Left kidney (tissue), 8 donors: ENCODE measurements at places on chromosomes 5 and 9.

- DNase-seq: no peak
Observed at GRCh38 chr5:176888016-176888864, 10.9 kb downstream of the HK3 start.

DNA sequence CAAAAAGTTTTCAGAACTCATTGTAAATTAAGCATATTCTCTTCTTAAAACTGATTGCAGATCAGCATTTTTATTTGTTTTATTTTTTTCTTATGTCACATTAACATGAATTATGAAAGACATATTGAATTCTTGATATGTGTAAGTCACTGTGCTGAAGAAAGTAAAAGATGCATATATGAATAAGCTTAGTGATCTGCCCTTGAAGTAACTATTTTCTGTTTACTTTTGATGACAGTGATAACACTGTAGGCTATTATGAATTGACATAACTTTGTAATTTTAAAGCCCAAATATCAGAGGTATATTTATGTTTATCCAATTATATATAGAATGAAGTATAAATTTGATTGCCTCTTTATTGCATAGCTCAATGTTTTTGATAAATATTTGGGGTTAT is 8.8 kb downstream of the PRR16 start:
- no peak for DNase-seq

DNA sequence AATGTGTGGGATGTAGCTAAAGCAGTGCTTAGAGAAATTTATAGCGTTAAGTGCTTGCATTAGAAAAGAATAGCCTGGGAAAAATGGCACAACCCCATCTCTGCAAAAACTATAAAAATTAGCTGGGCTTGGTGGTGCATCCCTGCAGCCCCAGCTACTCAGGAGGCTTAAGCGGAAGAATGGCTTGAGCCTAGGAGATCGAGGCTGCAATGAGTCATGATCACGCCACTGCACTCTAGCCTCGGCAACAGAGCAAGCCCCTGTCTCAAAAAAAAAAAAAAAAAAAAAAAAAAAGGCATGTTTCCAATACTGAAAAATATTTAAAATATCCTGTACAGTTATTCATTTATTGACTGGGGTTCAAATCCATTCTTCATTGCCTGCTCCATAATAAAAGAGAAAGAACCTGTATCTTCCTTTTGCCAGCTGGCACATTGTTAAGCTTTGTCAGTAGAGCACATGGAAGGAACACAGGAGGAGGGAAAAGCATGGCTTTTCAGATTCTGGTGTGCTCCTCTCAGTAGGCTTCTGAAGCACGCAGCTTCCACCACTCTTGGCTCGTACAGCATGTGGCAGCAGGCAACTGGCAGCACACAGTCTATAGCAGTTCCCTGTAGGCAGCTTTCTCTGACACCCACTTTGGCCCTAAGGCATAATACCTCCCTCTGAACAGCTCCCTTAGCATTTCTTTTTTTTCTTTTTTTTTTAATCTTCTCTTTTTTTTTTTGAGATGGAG is 73.5 kb downstream of the TRIM36 start:
- DNase-seq: no peak

DNA sequence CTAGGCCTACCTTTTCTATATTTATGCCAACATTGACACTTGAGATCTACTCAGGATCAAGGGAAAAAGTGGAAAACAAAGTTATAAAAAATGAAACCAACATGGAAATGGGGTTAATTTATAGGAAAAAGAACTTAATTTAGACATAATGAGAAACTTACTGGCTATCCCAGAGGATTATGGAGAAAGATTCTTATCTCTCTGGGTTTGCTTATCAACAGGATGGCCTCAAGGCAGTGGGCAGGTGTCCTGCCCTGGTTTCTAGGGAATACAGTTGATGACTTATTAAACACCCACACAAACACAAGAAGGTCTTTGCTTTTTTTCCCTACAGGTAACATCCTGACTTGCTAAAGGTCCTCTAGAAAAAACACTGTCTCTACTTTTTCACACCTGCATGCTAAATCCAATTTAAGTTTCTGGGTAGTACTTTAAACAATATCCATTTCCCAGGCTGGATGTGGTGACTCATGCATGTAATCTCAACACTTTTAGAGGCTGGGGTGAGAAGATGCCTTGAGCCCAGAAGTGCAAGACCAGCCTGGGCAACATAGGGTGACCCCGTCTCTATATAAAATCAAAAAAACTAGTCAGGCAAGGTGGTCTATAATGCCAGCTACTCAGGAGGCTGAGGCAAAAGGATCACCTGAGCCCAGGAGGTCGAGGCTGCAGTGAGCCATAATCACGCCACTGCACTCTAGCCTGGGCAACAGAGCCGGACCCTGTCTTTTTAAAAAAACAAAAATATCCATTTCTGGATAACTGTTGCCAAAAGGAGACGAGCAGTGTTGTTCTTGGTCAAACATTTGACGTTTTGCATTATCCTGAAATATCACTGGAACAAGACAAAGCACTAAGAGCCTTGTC is 6.6 kb upstream of the ZNF608 start:
- DNase-seq: no peak

- DNase-seq: peak; percentile 73
Observed at GRCh38 chr5:161546470-161547301, at the start of gene GABRB2. Gene GABRB2 (minus strand): TSS chr5:161546725. CDS start chr5:161546643, 82 bp downstream.

- DNase-seq: no peak
Observed at GRCh38 chr5:77232574-77233358, 22.3 kb downstream of the PDE8B start.

DNA sequence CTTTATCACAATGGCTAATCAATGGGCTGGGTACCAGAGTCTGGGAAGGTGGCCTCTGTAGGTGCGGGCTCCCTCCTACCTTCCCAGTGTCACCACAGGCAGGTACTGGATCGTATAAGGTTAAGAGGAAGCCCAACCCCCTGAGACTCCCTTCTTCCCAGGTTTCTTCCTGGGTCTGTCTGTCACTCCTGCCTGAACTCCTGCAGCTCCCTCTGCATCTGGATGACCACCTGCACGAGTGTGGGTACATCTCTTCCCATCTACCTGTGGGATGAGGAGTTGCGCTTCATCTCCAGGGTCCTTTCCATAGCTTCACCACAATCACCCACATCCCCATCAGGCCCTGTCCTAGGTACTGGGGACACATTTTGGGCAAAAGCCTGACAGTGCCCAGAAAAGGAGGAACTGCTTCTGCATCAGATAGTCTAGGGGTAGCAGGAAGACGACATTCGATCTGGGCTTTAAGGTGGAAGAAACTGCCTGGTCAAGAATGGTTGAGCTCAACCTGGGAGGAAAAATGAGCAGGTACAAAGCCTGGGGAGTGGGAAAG is 112.2 kb upstream of the ALDH1B1 start:
- DNase-seq: no peak

- no peak for DNase-seq
Observed at GRCh38 chr5:95241-95980, 3.4 kb downstream of the PLEKHG4B start.

DNA sequence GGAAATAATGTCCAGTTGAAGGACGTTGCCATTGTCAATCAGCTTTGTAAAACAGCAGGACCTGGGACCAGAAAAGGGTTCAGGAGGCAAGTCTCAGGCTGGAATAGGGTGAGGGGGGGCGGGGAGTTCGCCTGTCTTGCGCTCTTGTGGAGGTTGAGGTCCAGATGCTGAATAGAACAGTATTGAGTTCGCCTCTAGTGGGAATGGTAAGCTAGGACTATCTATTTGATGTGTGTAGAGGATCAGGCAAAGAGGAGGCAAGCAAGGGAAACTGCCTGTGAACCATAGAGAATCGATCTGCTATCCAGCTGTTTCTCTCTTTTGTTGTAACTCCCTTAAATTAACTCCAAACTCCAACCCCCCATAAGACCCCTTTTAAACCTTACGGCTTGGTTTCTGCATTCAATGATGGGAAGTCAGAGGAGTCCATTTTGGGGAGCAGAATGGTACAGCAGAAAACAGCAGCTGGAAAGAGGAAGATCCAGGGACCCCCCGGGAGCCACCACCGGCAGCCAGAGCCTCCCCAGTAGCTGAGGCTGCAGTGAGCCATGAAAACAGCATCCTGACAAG is 133.7 kb downstream of the SLC28A3 start:
- DNase-seq: no peak

GRCh38 chr9:112382501-112383364 is 2.8 kb downstream of the HSDL2 start:
- DNase-seq: no peak

- DNase-seq: no peak
Observed at GRCh38 chr5:157563373-157563928, 12.1 kb downstream of the ADAM19 start.

GRCh38 chr5:37637165-37637845 is 202.5 kb downstream of the GDNF start:
- no peak for DNase-seq

GRCh38 chr5:65535529-65535987 is 27.4 kb downstream of the CENPK start:
- no peak for DNase-seq

GRCh38 chr5:39580702-39581453 is 156.1 kb upstream of the DAB2 start:
- DNase-seq: no peak

GRCh38 chr5:101605700-101606099 is 690.4 kb downstream of the SLCO4C1 start:
- DNase-seq: no peak

DNA sequence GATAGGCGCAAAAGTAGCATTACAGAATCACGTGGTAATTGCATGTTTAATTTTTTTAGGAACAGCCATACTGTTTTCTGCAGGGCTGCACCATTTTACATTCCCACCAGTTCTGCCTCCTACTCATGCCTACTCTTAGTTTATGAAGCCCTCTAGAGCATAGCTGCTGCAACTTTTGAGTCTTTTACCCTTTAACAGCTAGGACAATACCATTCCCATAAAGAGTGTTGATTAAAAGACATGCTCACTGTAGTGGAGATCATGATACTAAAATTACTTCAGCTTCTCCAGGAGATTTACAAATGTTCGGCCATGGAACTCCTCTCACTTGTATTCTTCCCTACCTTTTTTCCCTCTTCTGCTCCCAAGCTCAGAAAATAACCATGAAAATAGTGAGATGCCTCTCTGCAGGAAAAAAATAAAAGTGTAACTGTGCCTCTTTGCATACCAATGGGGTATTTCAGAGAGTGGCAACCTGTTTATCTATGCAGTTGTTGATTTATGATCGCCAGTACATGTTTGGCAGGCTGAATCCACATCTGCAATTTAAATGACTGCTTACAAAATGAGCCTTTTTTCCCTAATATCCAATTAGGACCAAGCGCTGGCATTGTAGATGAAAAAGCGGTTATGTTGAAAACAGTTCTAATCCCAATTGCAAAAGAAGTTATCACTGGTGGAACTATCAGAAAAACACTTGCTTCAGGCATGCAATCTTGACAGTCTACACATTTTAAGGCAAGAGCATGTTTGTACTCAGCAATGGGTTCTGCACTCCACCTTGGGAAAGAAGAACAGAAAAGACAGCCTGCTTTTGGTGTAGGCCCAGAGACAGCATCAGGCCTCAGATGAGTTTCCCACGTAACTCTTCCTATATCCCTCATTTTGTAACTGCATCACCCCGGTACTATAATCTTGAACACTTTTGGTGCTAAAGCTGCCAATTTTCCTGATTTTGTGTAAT is 131.1 kb downstream of the ADAMTSL1 start:
- DNase-seq: no peak

GRCh38 chr5:42718591-42718990 is 38.0 kb upstream of the CCDC152 start:
- no peak for DNase-seq

GRCh38 chr5:73497497-73498056 is 665 bp upstream of the BTF3 start:
- peak; percentile 31 for DNase-seq

- no peak for DNase-seq
Observed at GRCh38 chr9:15246243-15246642, 60.8 kb downstream of the TTC39B start.

DNA sequence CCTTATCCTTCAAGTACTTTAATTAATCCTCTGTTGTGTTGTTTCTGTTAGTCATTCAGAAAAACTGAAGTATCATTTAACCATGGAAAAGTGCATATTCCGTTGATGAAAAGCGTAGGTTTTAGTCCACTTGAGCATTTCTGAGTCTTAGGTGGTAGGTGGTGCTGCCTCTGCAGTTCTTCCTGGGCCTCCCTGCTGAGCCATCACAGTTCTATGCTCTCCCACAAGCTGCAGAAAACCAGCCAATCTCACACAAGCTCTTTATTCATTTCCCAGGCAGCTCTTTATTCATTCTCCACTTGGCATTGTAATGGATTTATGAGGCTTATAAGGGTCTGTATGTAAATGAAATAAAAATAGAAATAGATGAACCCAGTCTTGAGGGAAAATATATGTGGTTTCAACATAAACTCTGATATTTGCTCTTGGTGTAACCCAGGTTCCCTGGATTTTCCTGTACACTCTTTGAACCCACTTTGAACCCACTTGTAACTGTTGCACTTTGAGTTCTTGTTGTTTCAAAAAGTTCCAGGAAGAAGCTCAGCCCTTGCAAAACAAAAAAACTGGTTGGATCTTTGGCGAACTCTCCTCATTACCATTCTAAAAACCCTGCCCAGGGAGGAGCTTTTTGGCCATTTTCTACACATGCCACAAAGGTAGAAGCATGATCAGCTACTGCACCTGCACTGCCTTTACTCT is 56.0 kb downstream of the ZNF510 start:
- no peak for DNase-seq

GRCh38 chr5:173707392-173707791 is 90.9 kb upstream of the BOD1 start:
- DNase-seq: no peak

DNA sequence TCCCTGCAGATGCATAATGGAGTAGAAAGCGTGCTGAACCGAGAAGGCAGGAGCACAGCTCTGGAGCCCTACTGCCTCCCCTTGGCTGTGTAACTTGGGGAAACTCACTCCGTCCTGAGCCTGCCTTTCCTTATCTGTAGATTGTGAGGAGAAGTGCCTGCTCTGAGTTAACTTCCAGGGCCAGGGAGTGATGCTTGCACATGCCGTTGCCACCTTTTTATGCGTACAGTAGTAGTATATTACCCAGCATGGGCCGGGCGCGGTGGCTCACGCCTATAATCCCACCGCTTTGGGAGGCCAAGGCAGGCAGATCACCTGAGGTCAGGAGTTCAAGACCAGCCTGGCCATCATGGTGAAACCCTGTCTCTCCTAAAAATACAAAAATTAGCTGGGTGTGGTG is 87.1 kb downstream of the PDZD2 start:
- DNase-seq: no peak

GRCh38 chr5:16178745-16179372 is 732 bp downstream of the MARCHF11 start:
- peak; percentile 87 for DNase-seq

GRCh38 chr5:129507527-129507926 is 47.4 kb downstream of the ADAMTS19 start:
- DNase-seq: no peak

DNA sequence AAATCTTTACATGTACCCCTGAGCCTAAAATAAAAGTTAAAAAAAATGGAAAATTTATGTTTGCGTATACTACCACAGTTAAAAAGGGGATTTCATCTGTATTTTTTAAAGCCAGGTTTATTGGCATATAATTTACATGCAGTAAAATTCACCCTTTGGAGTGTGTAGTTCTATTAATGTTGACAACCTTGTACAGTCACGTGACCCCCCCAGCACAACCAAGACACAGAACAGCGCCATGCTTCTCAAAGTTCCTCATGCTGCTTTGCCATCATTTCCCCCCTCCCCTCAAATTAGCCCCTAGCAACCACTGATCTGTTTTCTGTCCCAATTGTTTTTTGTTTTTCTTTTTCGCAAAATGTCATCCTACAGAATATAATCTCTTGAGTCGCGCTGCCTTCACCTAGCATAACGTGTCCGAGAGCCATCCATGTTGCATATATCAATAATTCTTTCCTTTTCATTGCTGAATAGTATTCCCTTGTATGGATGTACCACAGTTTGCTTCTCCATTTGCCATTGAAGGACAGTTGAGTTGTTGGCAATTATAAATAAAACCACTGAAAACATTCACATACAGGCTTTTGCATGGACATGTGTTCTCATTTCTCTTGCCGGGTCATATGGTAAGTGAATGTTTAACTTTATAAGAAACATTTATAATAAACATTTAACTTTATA is 105.3 kb downstream of the LHX2 start:
- no peak for DNase-seq
